Activated CD4-positive, alpha-beta T cell treated with anti-CD3 and anti-CD28 coated beads for 1 hour (primary cell): ENCODE measurements at places on chromosomes 11 and 22.

GRCh38 chr11:216081-216974, 8.8 kb downstream of the RIC8A start:
- DNase-seq = no peak

DNA sequence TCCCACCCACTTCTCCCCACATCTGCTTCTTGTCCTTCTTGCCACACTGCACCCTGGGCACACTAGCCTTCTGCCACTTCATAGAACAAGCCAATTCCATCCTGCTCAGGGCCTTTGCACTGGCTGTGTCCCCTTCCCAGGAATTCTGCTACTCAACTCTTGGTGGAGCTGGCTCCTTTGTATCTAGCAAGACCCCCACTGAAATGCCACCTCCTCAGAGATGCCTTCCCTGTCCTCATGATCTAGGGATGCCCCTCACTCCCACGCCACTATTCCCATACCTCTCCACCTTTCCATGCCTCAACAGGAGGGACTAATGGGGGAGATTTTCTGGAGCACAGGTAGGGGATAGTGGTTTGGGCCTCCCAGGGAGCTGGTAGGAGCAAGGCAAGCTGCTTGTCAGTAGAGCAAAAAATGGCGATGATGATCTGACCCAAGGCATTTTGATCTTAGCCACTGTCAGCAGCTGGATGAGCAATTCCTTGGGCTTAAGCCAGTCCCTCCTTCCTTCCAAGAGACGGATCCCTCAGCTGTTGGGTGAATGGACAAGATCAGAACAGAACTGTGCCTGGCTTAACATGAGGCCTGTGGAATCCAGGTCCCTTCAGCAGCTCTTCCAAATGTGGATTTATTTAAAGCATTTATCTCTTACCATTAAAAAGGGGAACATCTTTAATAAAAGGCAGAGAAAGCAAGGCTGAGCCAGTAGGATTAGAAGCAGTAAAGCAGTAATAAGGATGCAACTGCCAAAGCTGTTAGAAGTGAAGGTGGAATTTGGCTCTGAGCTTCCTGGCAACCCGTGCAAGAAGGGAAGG, 4.0 kb upstream of the PRDM11 start:
- no peak for DNase-seq

- no peak for DNase-seq
Measured at GRCh38 chr11:75594211-75594610, 32.2 kb downstream of the SERPINH1 start.

- no peak for DNase-seq
Measured at GRCh38 chr22:33528183-33528582, 392.1 kb downstream of the LARGE1 start.

DNA sequence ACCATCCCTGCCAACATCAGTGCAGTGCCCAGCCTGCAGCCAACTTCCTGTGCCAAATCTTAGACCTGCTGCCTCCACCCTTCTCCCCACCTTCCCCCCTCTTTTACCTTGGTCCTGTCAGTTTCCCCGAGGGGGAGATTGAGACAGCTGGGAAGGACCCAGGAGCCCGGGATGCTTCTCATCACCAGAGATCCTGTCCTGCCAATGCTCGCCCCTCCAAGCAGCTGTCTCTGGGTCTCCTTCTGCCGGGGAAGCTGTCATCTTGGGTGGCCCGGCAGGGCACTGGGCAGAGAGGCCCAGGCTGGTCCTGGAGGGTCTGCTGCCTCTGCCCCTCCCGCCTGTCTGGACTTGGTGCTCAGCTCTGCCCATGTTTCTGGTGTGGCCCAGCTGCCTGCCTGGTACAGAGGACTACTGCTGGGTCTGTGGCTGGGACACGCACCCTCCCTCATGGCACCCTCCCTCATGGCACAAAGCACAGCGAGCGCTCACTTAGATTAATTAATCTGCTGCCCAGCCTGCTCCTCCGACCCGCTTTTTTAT, 60.4 kb upstream of the THY1 start:
- DNase-seq = no peak

DNA sequence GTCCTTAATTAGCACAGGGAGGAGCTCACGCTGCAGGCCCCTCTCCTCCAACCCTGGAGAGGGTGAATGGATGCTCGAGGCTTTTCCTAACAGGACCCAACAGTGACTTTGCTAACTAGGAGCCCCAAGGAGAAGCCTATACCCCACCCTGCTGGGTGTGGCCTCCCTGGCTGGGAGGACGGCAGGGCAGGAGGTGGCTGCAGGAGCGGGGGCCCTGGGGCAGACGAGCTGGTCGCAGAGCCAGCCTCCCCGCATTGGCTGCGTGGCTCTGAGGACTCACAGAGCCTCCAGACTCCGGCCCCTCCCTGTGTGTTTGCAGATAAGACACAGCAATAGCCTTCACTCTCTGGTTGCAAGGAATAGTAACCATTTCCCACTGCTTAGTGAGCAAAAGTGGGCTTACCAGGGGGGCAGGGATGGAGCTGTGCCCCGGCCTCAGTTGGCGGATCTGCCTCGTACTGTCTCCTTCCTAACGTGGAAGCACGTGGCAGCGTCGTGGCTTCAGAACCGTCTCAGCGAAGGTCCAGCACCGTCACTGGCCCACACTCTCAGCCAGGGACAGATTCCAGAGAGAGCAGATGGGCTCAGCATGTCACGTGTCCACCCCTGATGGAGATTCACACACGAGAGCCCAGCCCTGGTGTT, 1087.5 kb downstream of the BRD1 start:
- no peak for DNase-seq

GRCh38 chr11:128903248-128904061, 12.3 kb downstream of the KCNJ5 start:
- DNase-seq = no peak

GRCh38 chr11:77147668-77148321, 19.7 kb downstream of the MYO7A start:
- DNase-seq = no peak

GRCh38 chr11:16879690-16880089, 134.5 kb downstream of the PLEKHA7 start:
- no peak for DNase-seq

- peak; percentile 75 for DNase-seq
Measured at GRCh38 chr11:64339754-64340408, at the start of gene CCDC88B. Gene CCDC88B, plus strand, starts transcription at chr11:64340204. Its CDS starts 63 bp downstream, at chr11:64340267.

- DNase-seq = peak; percentile 12
Measured at GRCh38 chr22:31343235-31344191, 2.6 kb downstream of the PATZ1 start.

DNA sequence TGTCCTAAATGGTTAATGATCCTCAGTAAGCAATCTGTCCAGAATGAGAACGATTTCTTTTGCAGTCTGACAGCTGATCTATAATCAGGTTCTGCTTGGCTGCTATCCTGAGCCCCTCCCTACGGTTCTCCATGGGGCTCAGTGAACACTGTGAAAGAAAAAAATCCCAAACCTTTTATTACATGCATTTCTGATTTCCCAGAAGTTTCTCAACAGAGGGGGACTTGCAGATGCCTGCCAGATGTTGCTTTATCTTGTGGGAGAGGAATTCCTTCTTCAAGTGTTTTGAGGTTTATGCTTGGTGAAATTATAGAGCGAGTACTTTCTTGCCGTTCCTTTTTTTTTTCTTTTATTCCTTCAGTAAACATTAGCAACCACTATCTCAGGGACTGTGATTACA, 531.9 kb upstream of the ISX start:
- no peak for DNase-seq

GRCh38 chr22:38027487-38027886, 29.7 kb upstream of the PICK1 start:
- no peak for DNase-seq

DNA sequence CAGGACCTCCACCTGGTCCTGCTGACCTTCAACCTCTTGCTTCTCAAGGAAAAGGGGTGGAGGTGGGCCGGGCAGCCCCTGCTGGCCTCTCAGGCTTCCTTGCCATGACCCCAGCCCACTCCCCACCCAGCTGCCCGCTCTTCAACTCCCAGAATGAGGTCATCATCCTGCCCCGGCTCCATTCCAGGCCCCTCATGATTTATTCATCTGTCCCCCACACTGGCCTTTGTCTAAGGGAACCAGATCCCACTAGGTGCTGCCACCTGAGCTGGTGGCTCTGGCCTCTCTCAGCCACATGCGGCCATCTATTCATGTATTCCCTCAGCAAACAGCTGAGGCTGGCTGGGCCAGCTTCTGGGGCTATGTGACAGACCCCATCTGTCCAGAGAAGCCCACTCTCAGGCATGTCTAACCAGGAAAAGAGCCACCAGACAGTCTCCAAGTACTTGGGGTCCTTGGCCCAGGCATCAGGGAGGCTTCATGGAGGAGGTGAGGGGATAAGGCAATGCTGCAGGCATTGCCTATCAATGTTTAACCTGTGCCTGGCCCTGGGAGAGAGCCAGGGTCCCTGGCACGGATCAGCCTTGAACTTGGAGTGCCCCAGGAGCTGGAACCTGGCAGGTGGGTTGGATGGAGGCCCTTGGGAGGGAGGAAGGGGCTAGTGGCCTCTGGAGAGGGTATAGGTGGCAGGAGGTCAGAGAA, 2.2 kb upstream of the CABP2 start:
- DNase-seq = no peak

DNA sequence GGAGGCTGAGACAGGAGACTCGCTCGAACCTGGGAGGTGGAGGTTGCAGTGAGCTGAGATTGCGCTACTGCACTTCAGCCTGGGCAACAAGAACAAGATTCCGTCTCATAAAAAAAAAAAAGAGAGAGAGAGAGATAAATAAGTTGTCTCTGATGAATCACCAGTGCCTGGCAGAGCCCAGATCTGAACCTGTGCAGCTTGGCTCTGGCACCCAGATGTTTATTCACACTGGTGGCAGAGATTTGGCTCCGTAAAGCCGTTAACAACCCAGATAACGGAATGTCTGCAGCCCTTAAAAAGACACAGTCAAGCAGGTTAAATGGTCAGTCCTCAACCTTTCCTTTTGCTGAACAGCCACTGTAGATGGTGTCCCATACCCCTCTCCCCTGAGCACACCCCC, 33.5 kb upstream of the RTL6 start:
- DNase-seq = no peak

- DNase-seq = no peak
Measured at GRCh38 chr22:26377170-26377830, 51.8 kb upstream of the ASPHD2 start.

GRCh38 chr11:60957188-60957587, 5.2 kb upstream of the SLC15A3 start:
- no peak for DNase-seq

- DNase-seq = no peak
Measured at GRCh38 chr11:104957280-104957679, 11.1 kb downstream of the CASP4 start.

GRCh38 chr11:42410251-42410955, 901.4 kb upstream of the API5 start:
- DNase-seq = no peak

GRCh38 chr22:27859336-27859735, 57.8 kb upstream of the MN1 start:
- no peak for DNase-seq

GRCh38 chr22:42231929-42232328, 38.5 kb downstream of the TCF20 start:
- no peak for DNase-seq

- DNase-seq = no peak
Measured at GRCh38 chr11:115276191-115276590, 228.0 kb downstream of the CADM1 start.

GRCh38 chr22:26669060-26669481, 11.7 kb downstream of the MIAT start:
- DNase-seq = no peak

DNA sequence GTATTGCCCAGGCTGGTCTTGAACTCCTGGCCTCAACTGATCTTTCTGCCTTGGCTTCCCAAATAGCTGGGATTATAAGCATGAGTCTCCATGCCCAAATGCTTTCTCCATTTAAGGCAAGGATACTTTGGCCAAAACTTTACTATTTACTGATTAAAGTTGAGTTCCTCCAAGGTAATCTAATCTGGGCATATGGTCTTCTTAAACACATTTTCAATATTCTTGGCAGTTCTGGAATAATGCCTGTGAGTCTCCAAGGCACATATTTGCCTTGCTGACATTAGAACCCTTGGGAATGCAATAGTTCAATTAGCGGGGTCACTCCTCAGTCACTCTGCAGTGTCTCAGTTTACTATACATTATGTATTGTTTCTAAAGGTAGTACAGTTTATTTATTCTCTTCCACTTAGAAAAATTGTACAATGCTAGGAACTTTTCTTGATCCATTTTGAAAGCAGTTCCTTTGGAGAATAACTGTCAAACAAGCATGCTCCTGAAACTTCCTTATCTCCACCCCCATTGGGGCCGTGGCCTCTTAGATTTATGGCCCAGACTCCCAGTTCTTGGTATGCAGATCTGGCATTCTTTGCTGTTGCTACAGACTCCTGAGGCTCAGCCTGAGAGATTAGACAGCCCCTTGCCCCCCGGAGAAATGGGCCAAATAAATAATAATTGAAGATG, 13.1 kb upstream of the RAB38 start:
- no peak for DNase-seq

- DNase-seq = no peak
Measured at GRCh38 chr11:115897707-115898106, 393.5 kb upstream of the CADM1 start.

- DNase-seq = no peak
Measured at GRCh38 chr11:10771457-10771856, 20.4 kb downstream of the CTR9 start.

- peak; percentile 30 for DNase-seq
Measured at GRCh38 chr11:10405865-10406592, 49.0 kb upstream of the AMPD3 start.

DNA sequence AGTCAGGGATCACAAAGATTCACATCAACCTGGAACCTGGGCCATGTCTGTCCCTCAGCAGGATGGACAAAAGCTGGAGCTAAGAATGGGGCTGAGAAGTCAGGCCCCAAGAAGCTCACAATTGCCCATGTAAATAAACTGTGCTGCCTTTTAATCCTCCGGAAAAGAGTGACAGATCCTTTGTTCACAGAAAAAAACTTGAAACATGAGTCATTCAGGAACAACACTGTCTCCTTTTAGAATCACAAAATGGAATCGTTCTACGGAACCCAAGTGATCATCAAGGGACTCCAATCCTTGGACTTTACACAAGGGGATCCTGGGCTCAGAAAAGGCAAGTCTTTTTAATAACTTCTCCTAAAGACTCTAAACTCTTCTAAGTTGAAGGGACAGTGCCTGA, 36.1 kb downstream of the RELT start:
- no peak for DNase-seq

GRCh38 chr22:18988958-18989357, 52.9 kb upstream of the PRODH start:
- DNase-seq = no peak

- DNase-seq = no peak
Measured at GRCh38 chr22:32801537-32802236, at the start of gene TIMP3. Gene TIMP3, plus strand, starts transcription at chr22:32801705. Its CDS starts 297 bp downstream, at chr22:32802002.

- DNase-seq = no peak
Measured at GRCh38 chr11:126426106-126426505, 70.6 kb downstream of the ST3GAL4 start.

- no peak for DNase-seq
Measured at GRCh38 chr11:125337836-125338834, 157.9 kb downstream of the FEZ1 start.

- peak; percentile 4 for DNase-seq
Measured at GRCh38 chr11:2778630-2779498, 79.1 kb upstream of the KCNQ1OT1 start.

GRCh38 chr22:28563636-28564035, 116.0 kb downstream of the TTC28 start:
- DNase-seq = no peak

- peak; percentile 61 for DNase-seq
Measured at GRCh38 chr11:76208438-76209374, 2.4 kb upstream of the WNT11 start.

GRCh38 chr22:36744791-36745190, 31.1 kb downstream of the IFT27 start:
- DNase-seq = no peak

- DNase-seq = no peak
Measured at GRCh38 chr11:61535998-61536675, 27.6 kb downstream of the LRRC10B start.

GRCh38 chr11:88651556-88651955, 314.0 kb upstream of the CTSC start:
- no peak for DNase-seq
